ENCODE measurements at places on chromosomes 1 and 21.

DNA sequence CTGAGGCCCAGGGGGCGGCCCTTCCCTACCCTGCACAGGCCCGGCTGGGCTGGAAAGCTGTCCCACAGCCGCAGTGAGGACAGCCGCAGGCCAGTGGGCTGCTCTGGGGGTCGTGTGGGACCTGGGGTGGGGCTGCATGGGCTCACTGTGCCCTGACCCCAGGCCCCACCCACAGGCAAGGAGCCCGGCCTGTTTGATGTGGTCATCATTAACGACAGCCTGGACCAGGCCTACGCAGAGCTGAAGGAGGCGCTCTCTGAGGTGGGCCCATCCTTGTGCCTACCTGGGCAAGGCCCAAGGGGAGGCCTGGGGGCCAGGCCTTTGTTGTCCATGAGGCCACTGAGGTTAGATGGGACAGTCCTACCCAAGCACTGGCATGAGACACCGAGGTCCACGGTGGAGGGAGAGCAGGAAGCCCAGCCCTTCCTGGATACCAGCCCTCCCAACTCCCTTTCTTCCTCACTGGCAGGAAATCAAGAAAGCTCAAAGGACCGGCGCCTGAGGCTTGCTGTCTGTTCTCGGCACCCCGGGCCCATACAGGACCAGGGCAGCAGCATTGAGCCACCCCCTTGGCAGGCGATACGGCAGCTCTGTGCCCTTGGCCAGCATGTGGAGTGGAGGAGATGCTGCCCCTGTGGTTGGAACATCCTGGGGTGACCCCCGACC is 1.4 kb upstream of the GJC2 start:
- no peak for DNase-seq

- DNase-seq: peak; percentile 14
Measured at GRCh38 chr1:42758641-42759040, 8.2 kb downstream of the P3H1 start.

DNA sequence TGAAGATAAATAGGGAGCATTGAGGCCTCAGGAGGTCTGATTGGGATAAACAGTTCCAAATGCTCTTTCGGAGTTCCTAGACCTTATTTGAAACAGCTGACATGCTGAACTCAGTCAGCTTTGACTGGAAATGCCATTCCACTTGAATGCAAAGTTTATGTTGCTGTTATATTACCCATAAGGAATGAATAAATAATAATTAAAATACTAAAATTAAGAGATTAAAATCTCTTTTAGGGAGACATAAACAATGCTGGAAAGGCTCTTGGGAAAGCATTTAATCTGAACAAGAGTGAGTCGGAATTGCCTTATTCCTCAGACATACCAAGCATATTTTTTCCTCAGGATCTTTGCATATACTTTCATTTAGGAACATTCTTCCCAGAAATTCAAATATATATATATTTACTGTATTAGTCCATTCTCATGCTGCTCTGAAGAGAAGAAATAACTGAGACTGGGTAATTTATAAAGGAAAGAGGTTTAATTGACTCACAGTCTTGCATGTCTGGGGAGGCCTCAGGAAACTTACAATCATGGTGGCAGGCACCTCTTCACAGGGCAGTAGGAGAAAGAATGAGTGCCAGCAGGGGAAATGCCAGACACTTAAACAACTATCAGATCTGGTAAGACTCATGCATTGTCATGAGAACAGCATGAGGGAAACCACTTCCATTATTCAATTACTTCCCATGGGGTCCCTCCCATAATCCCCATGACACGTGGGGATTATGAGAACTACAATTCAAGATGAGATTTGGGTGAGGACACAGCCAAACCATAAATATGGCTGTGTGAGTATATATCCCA is 318.2 kb upstream of the PLXNA2 start:
- no peak for DNase-seq

DNA sequence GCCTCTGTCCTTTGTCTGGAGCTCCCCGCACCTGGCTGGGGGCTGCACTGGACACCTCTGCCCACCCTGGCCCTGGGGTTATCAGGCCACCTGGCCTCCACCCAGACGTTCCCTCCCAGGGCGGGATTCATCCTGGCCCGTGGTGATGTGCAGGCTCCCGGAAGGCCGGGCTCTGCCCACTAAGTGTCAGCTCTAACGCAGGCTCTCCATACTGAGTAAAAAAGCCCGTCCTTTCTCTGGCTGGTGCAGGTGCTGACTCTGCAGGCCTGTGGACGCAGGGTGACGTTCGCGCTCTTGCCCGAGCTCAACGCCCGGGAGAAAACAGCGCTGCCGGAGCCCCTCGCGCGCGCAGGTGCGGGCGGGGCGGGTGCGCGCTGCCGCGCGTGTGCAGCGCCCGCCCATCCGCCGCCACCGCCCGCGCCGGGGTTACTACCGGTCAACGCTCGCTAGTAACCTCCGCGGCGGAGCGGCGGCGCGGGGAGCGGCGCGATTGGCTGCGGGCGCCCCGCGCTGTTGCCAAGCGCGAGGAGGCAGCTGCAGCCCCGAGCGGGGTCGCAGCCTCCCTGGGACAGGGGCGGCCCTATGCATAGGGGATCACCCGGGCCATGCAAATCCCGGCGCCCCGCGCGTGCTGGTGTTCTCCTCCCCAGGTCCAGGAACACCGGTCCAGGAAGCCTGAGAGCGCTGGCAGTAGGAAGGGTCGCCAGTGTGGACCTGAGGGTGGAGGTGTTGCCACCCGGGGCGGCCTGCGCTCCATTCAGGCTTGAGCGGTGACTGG is 15.7 kb downstream of the ABCG1 start:
- peak; percentile 74 for DNase-seq

DNA sequence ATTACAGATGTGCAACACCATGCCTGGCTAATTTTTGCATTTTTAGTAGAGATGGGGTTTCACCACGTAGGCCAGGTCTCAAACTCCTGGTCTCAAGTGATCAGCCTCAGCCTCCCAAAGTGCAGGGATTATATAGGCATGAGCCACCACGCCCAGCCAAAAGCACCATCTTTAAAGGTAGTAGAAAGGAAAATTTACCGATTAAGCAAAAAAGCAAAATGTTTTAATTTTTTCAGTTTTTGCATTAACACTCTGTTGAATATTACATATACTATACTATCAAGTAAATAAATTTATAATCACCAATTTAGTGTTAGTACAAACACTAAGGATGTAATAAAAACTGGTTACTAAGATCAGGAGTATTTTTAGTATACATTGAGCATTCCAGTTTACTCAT is 20.6 kb downstream of the RC3H1 start:
- no peak for DNase-seq

DNA sequence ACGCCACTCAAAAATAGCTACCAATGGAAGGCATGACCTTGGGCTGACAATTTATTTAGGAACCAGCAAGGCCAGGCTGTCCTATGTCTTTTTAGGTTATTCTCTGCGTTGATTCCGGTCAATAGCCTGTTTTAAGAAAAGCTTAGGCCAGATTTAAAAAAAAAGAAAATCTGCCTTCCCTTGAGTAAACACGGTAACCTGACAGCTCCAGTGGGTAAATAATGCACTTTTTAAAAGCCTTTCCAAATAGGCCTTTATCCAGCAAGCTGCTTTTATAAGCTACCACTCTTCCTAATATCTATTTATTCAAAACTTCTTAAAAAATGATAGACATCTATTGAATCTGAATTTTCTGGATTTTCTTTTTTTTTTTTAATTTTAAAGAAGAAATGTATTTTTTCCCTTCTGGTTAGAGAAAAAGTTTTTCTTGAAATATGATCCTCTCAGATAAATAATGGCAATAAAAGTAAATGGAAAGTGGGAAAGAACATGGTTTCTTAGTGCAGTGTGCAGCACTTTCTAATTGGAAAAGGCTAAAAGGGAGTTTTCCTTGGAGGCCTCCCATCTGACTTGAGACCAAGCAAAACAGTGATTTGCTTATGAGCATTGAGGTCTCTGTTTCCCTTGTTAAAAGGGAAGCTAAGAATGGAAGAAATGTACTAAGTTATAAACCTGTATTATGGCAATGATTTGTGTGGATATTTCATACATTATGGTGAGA is 281.0 kb upstream of the RUNX1 start:
- DNase-seq: no peak

DNA sequence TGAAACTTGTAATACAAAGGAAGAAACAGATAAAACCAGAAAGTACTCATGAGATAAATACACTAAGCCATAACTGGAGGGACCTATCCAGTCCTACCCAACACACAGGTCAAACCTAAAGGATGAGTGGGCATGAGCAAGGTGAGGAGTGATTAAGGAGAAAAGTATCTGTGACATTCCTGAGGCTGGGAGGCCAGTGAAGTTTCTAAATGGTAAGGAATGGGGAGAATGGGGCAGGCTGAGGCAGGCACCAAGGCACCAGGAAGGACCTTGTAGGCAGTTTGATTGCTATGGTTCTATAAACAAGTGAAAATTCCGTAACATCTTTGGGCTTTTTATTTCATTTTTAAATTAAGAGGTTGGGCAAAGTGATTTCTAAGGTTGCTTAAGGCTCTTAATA is 10.4 kb downstream of the DDX59 start:
- DNase-seq: no peak

- no peak for DNase-seq
Measured at GRCh38 chr1:16183765-16184556, 28.1 kb upstream of the EPHA2 start.

- DNase-seq: no peak
Measured at GRCh38 chr1:32266921-32267591, 16.0 kb downstream of the LCK start.

GRCh38 chr1:165143437-165144065 is 213.0 kb downstream of the LMX1A start:
- DNase-seq: peak; percentile 40

GRCh38 chr1:205630651-205631009 is 1.2 kb downstream of the ELK4 start:
- DNase-seq: no peak

DNA sequence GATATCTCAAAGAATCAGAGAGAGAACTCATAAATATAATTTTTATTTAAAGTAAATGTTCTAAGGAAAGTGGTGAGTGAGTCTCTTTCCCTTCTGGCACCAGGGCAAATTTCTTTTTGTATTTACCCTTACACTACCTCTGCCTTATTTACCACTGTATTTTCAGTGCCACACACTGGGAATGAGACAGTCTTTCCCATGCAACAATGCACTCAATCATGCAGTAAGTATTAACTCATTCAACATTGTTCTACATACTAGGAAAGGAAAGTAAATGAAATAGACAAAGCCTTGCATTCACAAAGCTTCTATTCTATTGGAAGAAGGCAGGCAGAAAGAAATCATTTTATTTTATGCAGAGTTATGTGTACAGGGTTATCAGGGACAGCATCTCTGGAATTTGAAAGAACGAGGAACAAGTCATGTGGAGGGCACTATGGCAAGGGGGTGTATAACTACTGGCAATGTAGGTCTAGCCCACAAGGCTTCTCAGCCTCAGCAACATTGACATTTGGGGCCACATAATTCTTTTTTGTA is 129.8 kb upstream of the PRDX6 start:
- no peak for DNase-seq

DNA sequence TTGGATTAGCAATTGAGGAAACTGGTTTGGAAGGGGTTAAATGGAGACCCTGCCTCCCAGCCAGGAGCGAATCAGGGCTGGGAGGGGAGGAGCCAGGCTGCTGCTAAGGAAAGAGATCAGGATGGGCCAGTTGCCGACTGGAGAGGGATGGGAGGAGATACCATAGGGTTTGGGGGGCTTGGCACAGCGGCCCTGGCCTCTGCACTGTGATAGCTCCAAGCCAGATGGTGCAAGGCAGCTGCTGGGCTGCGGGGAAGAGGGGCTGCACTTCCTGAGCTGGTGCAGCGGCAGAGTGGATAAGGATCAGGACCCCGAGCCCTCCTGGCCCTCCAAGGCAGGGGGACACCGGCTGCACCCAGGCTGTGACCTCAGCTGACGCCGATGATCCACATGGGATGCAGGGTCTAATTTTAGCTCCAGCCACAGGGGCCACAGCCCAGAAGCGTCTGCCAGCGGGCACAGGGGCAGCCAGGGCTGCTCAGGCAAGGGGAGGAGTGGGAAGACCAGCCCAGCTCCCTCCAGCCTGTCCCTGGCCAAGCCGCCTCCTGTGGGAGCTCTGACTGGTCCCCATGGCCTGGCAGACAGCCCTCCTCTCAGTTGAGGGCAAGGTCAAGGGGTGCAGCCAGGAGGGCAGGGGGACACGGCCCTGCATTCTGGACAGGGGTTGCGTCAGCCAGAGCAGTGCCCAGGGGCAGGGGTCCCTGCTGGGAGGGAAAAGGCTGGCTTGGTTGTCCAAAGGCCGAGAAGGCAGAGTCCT is at the start of gene EXTL1:
Gene EXTL1 (plus strand): TSS at position 129 of the 757 bp plus-strand sequence. CDS start 872 bp downstream, outside the sequence.
- DNase-seq: no peak

DNA sequence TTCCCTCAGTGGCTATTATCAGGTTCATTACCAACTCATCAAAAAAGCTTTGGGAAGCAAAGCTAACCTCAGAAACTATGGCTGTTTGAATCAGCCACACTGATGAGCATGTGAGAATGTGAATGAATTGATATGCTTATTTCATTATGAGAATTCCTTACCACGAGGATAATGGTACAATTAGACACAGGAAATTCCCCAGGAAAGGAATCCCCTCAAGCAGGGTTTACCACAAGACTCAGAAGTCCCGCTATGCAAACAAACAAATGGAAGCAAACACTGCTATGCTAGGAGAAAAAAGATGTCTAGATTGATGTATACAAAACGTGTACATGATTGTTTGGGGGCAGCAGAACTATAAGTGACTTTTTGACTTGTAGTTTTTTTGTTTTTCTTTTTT is 205.0 kb downstream of the HMCN1 start:
- DNase-seq: no peak

DNA sequence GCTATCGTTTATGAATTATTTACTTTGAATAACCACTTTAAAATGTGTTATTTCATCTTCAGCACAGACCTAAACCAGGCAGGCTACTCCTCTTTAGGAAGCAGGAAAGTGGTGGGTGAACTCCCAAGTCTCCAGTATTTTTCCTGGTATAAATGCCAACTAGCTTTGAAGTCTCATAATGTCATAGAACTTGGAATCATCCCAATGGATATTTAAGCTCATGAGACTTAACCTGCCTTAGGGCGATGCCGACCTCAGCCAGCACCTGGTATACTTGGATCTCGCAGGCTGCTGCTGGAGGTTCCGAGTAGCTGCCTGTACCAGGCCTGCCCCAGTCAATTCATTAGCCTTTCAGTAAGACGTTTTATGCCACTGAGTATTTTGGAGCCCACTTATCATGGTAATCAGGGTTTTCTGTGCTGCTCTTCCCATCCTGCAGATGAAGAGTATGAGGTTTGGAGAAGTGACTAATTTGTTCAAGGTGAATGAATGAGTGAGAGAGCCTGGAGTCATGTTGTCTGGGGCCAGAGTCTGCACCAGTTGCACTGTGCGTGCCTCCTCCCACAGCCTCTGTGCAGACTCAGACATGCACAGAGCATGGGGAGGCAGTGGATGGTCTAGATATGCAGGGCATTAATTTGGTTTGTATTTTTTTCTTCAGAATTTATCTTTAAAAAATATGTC is 34.9 kb downstream of the VANGL1 start:
- DNase-seq: no peak

DNA sequence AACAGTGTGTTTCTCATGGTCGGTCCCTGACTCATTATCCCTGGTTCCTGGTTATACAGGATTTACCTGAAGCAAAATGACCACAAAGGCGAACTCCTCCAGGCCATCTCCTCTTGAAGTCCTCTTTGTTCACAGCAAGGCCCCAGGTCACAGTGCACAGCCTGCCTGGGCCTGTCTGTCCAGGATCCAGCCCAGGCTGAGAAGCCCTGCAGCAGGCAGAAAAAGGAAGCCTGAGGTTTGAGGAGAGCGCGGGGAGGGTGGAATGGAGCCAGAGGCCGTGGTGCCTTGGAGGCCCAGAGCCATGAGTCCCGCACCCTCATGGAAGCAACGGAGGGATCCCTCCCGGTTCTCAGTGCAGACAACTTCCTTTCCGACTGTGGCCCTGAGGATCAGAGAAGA is 136.8 kb upstream of the IRF2BP2 start:
- no peak for DNase-seq

- no peak for DNase-seq
Measured at GRCh38 chr1:228046421-228047182, 35.9 kb upstream of the ARF1 start.

GRCh38 chr1:86582161-86582560 is 35.3 kb downstream of the CLCA4 start:
- no peak for DNase-seq

All from suppressor macrophage treated with lipopolysaccharide for 4 hours (primary cell).